Mucosa of descending colon (tissue), 3 donors: ENCODE measurements at places on chromosomes 12 and 14. TPM values are rescaled to one million over a fixed set of nuclear protein-coding genes. Genes with fewer than 3 reads are reported as not detected.

The MORN3 gene
- 0.17 TPM for total RNA-seq

- DNase-seq: no peak
Measured at GRCh38 chr12:19946550-19946949, 421.8 kb upstream of the PDE3A start.

The DGLUCY gene
- total RNA-seq: 94.0 TPM

- peak; percentile 80 for DNase-seq
Measured at GRCh38 chr12:6361834-6362233, 13.5 kb downstream of the SCNN1A start.

GRCh38 chr12:66072135-66072534 is 58.4 kb downstream of the LLPH start:
- DNase-seq: no peak

GRCh38 chr14:77175843-77176242 is 5.8 kb upstream of the TMEM63C start:
- DNase-seq: no peak

The HECTD4 gene
- 57.0 TPM for total RNA-seq

DNA sequence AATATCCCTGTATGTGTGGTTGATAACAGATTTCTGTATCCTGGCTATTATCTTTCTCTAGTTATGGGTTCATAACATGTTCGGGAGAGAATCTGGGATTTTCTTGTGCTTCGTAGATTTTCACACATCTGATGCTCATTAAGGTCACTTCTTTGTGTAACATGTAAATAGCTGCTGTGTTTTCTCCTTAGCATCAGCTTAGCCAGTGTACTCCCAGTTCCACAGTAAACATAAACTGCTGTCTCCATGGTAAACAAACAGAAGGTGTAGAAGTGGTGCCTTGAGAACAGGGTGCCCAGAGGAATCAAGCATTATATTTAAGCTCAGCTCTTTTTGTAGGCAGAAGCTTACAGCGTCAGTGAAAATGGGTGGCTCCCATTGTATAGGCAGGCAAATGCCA is 88.0 kb downstream of the ANO6 start:
- DNase-seq: no peak

DNA sequence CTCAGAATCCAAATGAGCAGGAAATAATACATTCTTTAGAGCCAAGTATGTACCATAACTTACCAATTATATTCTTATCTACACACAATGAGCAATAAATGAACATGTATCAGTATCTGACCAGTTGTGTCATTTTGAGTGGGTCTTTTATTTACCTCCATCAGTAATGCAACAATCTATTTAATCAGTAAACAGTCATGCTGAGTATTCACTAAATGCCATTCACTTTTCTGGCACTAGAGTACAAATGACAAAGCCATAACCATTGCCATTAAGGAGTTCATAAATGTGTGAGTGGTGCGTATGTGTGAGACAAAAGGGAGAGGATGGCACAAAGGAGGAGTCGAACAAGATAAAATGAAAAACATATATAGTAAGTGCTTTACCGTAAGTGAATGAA is 1.5 kb upstream of the STRAP start:
- DNase-seq: no peak

DNA sequence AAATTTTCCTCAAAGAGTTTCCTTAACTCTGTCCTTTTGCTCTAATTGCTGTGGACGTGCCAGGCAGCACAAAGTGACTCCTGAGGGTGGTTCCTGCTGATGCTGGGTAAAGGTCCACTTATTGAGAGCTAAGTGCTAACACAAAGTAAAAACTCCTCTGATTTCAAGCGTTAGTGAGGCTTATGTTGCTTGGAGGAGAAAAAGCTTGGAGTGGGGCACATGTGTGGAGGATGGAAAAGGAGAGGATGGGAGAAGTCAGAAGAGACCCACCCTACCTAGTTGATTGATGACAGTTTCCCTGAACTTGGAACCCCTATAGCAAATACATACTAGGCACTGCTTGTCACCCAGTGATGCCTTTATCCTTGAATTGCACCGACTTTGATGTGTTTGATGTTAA is 10.1 kb upstream of the SLC11A2 start:
- peak; percentile 27 for DNase-seq

The GALNT6 gene
- 20.6 TPM for total RNA-seq

- no peak for DNase-seq
Measured at GRCh38 chr14:21042918-21043317, 756 bp downstream of the RNASE7 start.

- no peak for DNase-seq
Measured at GRCh38 chr12:105100207-105100985, 7.1 kb upstream of the WASHC4 start.

The JKAMP gene
- total RNA-seq: 32.9 TPM

GRCh38 chr14:60021619-60022018 is 70.1 kb upstream of the PCNX4 start:
- DNase-seq: no peak

DNA sequence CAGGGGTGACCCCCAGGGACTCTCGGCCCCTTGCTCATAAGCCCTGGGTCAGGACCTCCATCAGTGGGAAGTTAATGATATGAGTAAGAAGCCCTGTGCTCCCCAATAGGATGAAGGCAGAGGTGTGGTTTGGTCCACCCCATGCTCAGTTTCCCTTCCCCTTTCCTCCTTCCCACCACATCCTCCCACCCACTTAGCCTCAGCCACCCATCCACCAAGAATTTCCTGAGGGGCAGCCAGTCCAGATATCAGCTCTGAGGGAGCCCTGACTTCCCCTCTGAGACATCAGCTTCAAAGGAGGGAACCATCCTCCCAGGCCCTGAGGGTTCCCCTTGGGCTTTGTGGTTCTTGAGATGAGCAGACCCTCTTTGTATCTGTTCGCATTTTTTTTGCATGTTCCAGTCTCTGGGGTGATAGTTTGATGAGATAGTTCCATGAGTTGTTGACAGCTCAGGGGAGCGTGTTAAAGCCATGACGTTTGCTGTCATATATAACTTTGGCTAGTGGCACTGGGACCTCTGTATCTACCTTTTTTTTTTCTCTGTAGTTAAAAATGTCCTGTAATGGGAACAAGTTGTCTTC is 71.2 kb downstream of the LGMN start:
- no peak for DNase-seq

GRCh38 chr12:130334937-130335336 is 2.8 kb upstream of the PIWIL1 start:
- DNase-seq: no peak

GRCh38 chr14:68394118-68394763 is 398.6 kb downstream of the ZFP36L1 start:
- no peak for DNase-seq

DNA sequence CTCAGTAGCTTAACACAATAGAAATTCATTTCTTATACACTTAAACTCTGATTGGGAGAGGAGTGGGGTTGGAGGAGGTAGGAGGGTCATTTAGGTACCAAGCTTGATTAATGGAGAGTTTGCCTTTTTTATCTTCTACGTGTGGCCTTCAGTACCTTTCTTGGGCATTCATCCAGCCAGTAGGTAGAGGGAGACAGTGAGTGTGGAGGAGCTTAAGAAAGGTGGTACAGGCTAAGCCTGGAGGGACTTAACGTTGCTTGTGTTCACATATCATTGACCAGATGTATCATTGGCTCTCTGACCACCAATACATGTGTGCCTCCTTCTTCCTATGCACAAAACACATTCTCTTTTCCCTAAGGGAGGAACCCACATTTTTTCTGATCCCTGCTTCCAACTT is 232.9 kb upstream of the CRY1 start:
- DNase-seq: no peak

GRCh38 chr12:48336061-48336460 is 14.7 kb downstream of the ZNF641 start:
- no peak for DNase-seq

GRCh38 chr12:17954788-17955187 is 135.2 kb downstream of the RERGL start:
- DNase-seq: no peak

GRCh38 chr14:63245893-63246292 is 41.6 kb downstream of the RHOJ start:
- DNase-seq: no peak

- DNase-seq: no peak
Measured at GRCh38 chr12:26205941-26206340, 10.6 kb downstream of the SSPN start.

DNA sequence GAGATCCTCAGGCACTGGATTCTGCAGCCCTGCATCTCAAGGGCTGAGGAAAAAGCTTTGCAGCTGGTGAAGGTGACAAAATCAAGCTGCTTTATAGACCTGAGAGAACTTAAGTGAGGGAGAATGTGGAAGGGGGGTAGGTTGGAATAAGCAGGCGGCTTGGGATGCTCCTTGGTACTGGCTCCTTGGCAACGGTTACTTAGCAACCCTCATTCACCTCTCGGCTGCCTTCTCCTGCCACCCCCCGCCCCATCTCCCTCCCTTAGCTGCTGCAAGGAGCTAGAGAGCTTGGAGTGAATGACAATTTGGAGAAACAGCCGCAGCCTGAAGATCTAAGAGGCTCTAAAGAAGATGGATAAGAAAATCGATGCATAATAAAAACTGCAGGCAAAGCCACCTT is 44.1 kb upstream of the CISTR start:
- no peak for DNase-seq

GRCh38 chr12:54956322-54956721 is 28.2 kb downstream of the TESPA1 start:
- DNase-seq: no peak

GRCh38 chr14:55126932-55127459 is 2.1 kb upstream of the LGALS3 start:
- no peak for DNase-seq

DNA sequence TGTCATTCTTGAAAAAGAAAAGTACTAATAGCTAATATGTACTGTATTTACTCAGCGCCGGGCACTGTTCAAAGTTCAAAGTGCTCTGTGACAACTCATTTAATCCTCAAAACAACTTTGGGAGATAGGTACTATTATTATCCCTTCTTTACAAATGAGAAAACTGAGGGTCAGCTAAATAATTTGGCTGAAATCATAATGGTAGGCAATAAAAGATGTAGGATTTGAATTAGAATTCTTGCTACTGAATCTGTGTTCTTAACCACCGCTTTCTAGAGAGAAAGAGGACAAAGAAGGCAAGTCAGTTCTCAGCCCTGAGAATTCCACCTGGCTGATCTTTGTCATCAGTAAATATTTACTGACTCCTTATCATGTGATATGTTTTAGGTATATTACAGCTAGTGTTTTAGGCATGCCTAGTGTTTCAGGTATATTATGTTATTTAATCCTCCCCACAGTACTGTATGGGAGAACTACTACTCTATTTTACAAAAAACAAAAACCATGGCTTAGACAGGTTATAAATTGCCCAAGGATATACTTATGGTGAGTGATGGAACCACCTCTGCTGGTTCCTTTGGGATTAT is 205.7 kb upstream of the GZMB start:
- DNase-seq: no peak

The CD163 gene
- 7.6 TPM for total RNA-seq

GRCh38 chr14:51307551-51307950 is 67.5 kb downstream of the TMX1 start:
- DNase-seq: no peak

- no peak for DNase-seq
Measured at GRCh38 chr12:113448873-113449272, 22.8 kb downstream of the LHX5 start.

- no peak for DNase-seq
Measured at GRCh38 chr12:24960222-24960855, 11.4 kb upstream of the BCAT1 start.

The MUCL1 gene
- not detected for total RNA-seq

DNA sequence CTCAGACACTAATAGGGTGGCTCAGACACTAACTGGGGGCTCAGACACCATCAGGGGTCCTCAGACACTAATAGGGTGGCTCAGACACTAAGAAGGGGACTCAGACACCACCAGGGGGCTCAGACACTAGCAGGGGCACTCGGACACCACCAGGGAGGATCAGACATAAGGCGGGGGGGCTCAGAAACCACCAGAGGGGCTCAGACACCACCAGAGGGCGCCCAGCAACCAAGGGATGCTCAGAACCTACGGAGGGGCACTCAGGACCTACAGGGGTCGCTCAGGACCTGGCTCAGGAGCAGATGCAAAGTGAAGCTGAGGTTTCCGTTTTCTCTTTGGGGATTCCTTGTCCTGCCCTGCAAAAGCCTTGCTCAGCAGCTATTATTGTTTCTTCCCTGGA is 448.5 kb downstream of the TMEM121 start:
- DNase-seq: peak; percentile 47

- DNase-seq: no peak
Measured at GRCh38 chr12:87428701-87429277, 600.4 kb downstream of the C12orf50 start.

The ZC2HC1C gene
- 4.7 TPM for total RNA-seq

The COL2A1 gene
- 1.2 TPM for total RNA-seq

The PLEKHG7 gene
- total RNA-seq: 1.3 TPM

GRCh38 chr12:25135531-25136154 is 59.3 kb downstream of the DNAI7 start:
- DNase-seq: no peak

- no peak for DNase-seq
Measured at GRCh38 chr12:6372403-6373003, 2.9 kb downstream of the SCNN1A start.

DNA sequence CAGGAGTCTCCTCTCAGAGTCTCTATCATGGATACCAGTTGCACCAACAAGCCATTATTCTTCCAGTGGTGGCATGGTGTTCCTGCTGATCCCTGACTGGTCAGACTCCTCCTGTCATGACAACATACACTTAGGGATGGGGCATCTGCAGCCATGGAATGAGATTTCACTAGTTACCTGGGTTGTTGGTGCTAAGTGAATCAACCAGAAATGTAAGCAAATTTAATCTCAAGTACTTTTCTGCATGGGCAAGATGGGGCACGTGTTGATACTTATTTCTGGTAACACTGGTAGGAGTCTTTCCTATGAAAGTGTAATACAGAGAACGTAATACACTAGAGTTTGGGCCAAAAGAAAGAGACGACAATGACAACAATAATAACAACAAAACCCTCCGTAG is 211.5 kb upstream of the FOXN3 start:
- no peak for DNase-seq

GRCh38 chr14:98348505-98348904 is 923.5 kb downstream of the BCL11B start:
- DNase-seq: no peak

GRCh38 chr12:95681210-95681765 is 109.3 kb downstream of the NTN4 start:
- DNase-seq: no peak

- no peak for DNase-seq
Measured at GRCh38 chr12:3220382-3221321, 143.5 kb downstream of the TSPAN9 start.

DNA sequence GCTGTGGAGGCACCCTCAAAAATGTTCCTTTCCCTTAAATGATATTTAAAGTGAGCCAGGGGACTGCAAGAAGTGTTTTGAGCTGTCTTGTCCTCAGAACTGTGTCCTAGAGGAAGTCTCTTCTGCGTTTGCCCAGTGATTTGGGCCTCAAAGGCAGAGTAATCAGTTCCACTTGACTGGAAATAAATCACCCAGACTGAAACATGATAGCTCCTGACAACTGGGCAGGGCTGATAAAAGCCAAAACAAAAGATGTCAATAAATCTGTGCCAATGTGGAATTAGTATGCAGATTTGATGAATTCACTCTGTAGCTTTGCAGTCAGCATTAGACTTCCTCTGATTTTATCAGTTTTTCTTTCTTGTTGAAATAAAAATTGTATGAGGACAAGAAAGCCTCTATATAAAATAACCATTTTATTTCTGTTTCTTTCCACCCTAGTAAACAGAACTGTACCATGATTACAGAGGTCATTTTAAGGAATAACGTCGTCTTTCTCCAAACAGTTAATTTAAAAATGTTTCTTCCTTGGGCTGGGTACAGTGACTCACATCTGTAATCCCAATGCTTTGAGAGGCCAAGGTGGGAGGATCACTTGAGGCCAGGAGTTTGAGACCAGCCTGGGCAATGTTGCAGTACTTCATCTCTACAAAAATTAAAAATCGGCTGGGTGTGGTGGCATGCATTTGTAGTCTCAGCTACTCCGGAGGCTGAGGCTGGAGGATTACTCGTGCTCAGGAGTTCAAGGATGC is 180.8 kb downstream of the ERC1 start:
- DNase-seq: no peak
